WERI-Rb-1 (cell line): ENCODE measurements at places on chromosomes 4 and X.
A peak's percentile ranks its signal among the peaks of the same experiment; 100 is the strongest.

- DNase-seq, result no peak
These were observed 412.4 kb downstream of the DMD start for GRCh38 chrX:32798990-32799389.

- no peak for DNase-seq
These were observed 179.9 kb downstream of the KCNIP4 start for GRCh38 chr4:21768349-21769310.

DNA sequence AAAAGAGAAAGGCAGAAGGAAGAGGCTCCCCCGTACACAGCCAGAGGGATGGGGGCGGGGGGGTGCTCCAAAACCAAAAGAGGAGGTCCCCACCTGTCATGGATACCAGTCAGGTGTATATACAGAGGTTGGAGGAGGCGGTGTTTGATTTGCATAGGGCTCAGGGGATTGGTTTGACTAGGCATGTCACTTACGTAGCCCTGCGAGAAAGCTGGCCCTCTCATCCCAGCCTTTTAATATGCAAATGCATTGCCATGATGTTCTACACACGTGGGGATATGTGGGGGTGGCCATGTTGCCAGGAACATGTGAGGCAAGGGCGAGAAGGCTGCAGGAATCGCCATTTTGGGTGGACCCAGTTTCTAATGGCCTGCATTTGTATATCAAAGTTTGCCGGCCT lies 38.6 kb downstream of the TMEM150C start:
- DNase-seq, result no peak

- DNase-seq, result no peak
These were observed 359.5 kb upstream of the FGF16 start for GRCh38 chrX:77087529-77088169.

- DNase-seq, result no peak
These were observed 45.4 kb upstream of the AFAP1 start for GRCh38 chr4:7985072-7985471.

- no peak for DNase-seq
These were observed 303.8 kb upstream of the TENM3 start for GRCh38 chr4:181939199-181939945.

GRCh38 chr4:65976287-65976686 lies 306.0 kb upstream of the EPHA5 start:
- no peak for DNase-seq

DNA sequence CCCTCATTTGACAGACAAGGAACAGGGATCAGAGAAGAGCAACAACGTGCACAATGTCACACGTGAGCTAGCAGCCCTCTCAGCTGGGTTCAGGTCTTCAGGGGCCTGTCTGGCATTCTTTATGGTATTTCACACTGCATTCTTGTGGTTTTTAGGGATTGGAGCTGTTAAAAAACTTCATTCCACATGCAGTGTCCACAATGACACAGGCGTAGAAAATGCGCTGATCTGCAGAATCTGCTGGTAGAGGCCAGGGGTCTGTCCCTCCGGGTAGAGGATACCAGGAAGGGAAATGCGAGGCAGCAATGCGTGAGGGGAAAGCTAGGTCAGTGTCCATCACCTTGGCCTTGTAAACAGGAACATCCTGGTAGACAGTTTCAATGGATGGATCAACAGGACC lies 36.6 kb downstream of the MAP7D3 start:
- no peak for DNase-seq

GRCh38 chr4:4867375-4868039 lies 8.0 kb downstream of the MSX1 start:
- DNase-seq, result peak; percentile 90

GRCh38 chr4:47160095-47160494 lies 128.7 kb downstream of the GABRB1 start:
- DNase-seq, result no peak

- no peak for DNase-seq
These were observed 378.4 kb downstream of the PABPC4L start for GRCh38 chr4:133823177-133823576.

DNA sequence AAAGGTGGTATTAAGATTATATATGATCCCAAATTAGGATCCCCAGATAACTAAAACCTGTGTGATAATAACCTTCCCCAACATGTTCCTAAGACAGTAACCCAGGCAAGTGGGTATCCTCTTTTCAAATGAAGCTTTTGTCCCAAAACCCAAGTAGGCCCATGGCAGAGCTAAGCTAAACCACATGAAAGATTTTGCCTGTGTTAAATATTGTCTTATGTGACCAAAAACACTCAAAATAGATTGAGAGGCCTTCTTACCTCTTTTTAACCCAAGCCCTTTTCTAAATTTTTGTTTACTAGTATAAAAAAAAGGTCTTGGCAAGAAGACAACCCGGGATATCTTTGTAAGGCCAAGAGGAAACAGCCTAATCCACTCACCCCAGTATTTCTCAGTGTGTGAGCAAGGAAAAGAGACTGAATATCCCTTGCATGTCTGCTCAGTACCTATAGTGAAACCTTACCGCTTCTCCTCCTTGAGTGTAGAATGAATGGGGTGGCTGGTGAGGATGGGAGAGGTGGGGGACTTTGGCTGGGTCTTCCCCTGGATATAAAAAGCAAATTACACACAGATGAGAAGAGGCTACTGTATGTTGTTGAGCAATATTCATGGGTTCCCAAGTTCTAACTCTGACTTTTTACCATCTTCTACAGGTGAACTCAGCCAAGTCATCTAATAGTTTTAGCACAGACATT lies 188.8 kb upstream of the BMP3 start:
- no peak for DNase-seq

- no peak for DNase-seq
These were observed 21.6 kb downstream of the SETD7 start for GRCh38 chr4:139534287-139534950.

GRCh38 chr4:8320386-8320750 lies 50.8 kb downstream of the HTRA3 start:
- peak; percentile 33 for DNase-seq

- DNase-seq, result no peak
These were observed 69.4 kb upstream of the AGA start for GRCh38 chr4:177511611-177512010.

DNA sequence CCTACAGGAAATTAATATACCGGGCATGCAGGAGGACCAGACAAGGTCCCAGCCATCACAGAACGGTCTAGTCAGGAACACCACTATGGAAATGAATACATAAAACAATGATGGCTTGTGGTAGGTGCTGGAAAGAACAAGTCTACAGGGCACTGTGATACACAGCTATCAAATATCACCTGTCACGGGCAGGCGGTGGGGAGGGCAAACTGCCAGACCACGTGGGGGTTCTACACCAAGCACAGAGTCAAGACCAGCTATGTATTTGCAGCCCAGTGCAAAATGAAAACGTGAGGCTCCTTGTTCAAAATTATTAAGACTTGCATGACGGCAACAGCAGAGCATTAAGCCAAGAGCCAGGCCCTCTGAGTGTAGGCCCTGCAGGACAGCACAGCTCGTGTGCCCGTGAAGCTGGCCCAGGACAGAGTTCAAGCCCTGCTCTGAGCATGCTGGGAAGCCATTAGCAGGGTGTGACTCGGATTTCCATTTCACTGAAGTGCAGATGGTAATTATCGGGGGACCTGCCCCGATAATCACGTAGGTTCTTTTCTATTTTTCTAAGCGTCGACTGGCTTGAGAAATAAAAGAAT lies 83.6 kb downstream of the JAKMIP1 start:
- DNase-seq, result no peak

DNA sequence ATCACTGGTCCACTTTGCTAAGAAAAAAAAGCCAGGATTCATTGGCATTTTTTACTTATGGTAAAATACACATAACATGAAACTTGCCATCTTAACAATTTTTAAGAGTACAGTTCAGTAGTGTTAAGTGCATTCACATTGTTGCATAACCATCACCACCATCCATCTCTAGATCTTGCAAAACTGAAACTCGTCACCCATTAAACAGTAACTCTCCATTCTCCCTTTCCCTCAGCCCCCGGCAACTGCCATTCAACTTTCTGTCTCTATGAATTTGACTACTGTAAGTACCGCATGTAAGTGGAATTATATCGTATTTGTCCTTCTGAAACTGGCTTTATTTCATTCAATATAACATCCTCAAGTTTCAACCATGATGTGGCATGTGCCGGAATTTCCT lies 56.3 kb upstream of the LNX1 start:
- DNase-seq, result no peak

- no peak for DNase-seq
These were observed 343.7 kb downstream of the DHX15 start for GRCh38 chr4:24240655-24241054.

GRCh38 chr4:186724058-186724863 lies 605 bp upstream of the FAT1 start:
- DNase-seq, result no peak

DNA sequence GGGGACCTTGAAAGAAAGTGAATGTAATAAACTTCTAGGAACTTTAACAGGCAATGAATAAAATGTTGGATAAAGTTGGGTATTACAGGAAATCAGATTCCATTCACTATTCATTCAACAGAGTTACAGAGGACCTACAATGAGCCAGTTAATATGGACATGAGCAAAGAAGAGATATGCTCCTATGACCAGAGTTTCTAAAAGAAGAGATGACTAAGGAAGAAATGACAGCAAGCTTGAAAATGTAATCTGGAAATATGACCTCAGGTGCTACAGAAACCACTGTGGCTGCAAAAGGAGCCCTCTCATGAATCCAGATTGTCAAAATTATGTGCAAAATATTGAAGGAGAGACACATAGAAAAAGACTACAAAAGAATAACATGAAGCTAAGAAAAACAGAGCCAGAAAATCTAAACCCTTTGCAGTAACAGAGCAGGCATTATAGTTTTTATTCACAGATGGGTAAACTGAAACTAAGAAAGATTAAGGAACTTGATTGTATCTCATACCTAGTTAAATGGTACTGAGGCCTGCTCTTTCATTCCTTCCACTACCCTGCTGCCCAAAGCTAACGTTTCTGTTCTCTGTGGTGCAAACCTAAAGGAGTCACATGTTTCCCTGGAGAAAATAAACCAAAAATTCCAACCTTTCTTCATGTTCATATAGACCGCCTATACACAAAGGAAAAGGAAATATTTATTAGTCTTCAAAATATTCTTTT lies 378.3 kb downstream of the GBA3 start:
- DNase-seq, result no peak

GRCh38 chr4:137253949-137254348 lies 278.3 kb downstream of the PCDH18 start:
- DNase-seq, result no peak

DNA sequence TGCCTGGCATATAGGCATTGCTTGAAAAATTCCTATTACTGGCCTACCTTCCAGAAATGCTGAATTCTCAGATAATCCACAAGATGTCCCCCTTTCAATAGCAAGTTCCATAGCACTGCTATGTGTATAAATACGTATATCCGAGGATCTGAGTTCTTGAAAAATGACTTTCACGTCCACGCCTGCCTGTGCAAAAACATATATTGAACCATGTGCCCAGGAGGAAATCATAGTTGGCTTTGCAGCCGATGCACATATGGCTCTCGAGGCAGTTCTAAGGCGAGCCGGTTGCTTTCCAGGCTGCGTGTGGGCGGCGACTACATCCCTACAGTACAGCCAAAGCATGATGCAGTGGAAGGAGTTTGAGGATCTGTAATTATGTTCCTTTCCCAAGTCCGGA lies 55.4 kb upstream of the ESX1 start:
- no peak for DNase-seq

DNA sequence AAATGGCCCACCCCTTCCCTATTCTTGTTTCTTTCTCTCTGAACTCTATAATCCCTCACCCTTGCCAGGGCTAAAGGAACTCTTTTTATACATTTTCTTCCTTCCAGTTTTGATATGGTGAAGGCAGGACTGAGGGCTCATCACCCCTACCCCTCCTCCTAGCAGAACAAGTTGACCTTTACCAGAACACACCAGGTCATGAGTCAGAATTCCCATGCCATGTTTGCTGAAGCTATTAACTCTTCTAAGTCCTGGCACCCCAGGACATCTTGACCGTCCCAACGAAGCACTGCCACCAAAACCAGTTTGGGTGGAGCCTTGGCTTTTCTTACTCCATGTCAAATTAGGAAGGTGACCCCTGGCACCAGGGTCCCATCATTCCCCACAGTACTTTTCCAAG lies 57.5 kb upstream of the DYNLT3 start:
- no peak for DNase-seq

- DNase-seq, result no peak
These were observed 101.9 kb downstream of the MAB21L2 start for GRCh38 chr4:150683775-150684350.

DNA sequence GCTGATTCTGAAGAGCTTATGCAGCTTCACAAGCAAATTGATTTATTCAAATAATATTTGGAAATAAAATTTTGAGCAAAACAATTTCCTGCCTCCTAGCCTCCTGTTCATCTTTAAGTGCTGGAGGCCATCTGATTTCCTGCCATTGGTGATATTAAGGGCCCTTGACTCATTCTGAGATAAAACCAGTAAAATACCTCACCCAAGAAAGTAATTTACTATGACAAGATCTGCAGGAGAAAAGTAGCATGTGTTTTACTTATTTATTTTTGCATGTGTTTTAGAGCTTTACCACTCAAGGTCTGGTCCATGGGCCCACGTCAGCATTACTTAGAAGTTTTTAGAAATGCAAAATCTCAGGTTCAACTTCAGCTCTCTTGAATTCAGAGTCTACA lies 67.7 kb downstream of the DCLK2 start:
- no peak for DNase-seq

DNA sequence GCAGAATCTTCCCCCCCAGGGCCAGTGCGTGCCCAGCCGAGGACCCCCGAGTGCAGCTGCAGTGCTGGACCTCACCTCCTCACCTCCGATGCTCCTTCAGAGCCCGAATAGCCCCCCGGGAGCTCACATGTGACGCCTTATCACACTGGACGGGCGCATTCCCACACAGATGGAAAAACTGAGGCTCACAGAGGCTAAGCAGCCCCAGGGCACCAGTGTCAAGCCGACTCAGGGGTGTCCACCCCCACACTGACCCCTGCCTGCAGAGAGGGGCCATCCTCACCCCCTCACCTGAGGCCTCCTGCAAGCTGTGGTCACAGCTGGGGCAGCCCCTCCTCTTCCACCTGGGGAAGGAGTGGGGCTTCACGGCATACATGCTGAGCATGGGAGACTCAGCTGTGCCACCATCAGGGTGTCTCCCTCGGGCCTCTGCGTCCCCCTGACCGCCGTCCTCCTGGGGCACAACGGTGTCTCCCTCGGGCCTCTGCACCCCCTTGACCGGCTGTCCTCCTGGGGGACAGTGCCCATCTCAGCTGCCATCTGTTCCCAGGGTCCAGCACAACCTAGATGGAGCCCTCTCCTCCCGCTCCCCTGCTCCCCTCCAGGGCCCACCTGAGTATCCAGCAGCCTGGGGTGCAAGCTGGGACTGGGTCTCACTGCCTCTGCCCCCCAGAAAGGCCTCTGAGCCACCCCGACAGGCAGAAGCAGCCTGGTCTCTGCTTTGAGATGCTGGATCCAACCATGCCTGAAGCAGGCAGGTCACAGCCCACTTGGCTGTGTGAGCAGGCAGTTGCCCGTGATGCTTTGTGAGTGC lies 85.3 kb upstream of the NKX1-1 start:
- no peak for DNase-seq
